ENCODE measurements at places on chromosomes 6 and 20.

DNA sequence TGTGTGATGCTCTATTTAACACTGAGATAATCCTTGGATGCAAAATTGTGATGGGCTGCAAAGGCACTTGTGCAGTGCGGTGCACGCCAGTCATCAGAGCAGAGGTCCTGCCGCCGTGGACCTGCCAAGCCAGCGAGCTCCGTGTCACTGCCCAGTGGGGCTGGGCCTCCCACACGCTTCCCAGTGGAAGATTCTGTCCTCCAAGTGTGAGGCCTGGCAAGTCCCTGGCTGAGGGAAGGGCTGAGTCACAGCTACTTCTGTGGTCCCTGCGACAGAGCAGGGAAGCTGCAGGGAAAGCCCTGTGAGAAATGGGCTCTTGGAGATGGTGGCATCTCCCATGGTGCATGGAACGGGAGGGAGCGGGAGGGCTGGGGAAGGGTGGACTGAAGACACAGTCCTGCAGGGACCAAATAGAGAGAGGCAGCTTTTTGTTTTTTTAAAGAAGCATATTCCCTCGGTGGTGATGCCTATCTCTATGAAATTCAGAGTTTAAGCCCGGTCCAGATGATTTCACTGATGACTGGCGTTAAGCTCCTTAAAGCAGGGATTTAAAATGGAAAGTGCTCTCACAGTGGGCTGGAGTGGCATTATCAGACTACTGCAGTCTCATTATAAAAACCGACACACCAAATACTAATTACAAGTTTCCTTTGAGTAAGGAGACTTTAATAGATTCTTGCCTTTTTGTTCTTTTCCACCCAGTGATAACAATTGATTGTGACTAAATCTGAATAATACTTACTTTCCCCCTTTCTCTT lies 413.7 kb downstream of the QKI start:
- DNase-seq, result no peak

DNA sequence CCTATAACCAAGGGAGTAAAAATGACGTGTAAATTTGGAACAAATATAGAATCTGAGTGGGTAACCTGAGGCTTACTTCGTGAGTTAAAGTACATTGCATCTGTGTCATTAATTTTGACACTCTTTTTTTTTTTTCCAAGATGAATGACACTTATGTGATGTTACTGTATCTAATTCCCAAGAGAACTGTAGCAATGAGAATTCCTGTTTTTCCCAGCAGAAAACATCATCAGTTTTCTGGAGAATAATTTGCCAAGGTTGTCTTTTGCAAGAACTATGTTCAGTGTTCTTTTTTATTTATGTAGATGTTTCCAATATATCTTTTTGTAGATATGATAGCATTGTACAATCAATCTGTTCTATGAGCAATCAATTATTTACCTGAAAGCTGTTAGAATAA lies 283.6 kb downstream of the ARHGAP18 start:
- DNase-seq, result no peak

- no peak for DNase-seq
These were observed 188.8 kb downstream of the EDN1 start for GRCh38 chr6:12478921-12479320.

GRCh38 chr6:1311400-1312202 lies at the start of gene FOXQ1:
TSS of gene FOXQ1 (plus strand) at chr6:1312098. CDS start at chr6:1312705, 607 bp downstream.
- DNase-seq, result no peak

DNA sequence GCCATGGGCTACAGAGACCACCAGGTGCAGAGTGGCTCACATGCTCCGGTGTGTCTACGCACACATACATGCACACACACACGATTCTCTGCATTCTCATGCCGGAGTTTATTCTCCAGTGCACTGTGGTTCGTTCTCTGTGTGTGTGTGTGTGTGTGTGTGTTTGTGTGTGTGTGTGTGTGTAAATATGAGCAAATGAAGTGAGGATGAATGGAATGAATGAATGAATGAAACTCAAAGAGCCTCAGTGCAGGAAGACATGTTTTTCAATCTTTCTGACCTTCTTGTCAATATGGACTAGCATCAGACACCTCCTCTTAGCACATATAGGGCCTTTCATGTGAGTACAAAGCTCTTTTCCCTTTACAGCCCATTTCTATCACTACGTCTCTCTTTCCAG lies 1.6 kb downstream of the TMEM74B start:
- DNase-seq, result no peak

All from stimulated activated CD4-positive, alpha-beta T cell treated with anti-CD3 and anti-CD28 coated beads, Interleukin-15, amount 100 ng/mL, for 48 hours (primary cell).